M059J (cell line): ENCODE measurements at places on chromosomes 3 and 15. TPM values are rescaled to one million over a fixed set of nuclear protein-coding genes. Genes with fewer than 3 reads are reported as not detected.

Gene FRMD5
- total RNA-seq: 4.1 and 9.7 TPM in 2 replicates

GRCh38 chr15:58748852-58749531, 515 bp downstream of the ADAM10 start:
- DNase-seq: peak; percentile 52

Gene IQCH
- total RNA-seq: 4.3 and 8.3 TPM in 2 replicates

DNA sequence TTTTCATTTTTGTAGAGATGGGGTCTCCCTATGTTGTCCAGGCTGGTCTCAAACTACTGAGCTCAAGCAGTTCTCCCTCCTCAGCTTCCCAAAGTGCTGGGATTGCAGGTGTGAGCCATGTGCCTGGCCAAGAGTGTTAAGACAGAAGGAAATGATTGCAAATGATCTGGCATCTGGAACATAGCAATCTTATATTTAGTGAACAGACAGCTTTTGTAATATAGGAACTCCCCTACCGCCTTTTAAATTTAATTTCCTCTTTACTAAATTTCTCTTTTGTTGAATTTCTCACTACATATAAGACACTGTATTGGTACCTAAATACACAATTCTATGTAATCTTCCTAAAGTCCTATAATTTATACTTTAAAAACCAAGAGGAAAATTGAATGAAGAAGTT, 13.1 kb downstream of the ANO10 start:
- no peak for DNase-seq

- DNase-seq: no peak
Measured at GRCh38 chr3:133927540-133928066, 31.9 kb upstream of the RAB6B start.

- DNase-seq: no peak
Measured at GRCh38 chr15:47796339-47796738, 79.0 kb downstream of the SEMA6D start.

DNA sequence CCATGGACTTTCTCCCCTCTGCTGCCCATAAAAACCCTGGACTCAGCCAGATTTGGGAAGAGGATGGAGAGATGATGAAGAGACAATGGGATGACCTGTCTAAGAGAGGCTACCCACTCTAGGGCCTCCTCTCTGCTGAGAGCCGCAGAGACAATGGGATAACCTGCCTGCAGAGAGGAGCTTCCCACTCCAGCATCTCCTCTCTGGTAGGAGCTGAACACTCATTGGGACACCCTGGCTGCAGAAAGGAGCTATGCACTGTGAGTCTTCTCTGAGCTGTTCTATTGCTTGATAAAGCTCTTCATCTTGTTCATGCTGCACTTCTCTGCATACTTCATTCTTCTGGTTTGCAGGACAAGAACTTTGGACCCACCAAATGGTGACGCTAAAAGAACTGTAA, 4.5 kb upstream of the XCR1 start:
- no peak for DNase-seq

Gene CATSPER2
- 0.10 and 0.39 TPM in 2 replicates for total RNA-seq

Gene CHL1
- not detected in 2 replicates for total RNA-seq

Gene PIK3CA
- total RNA-seq: 21.7 and 34.1 TPM in 2 replicates

GRCh38 chr3:102205647-102206046, 229.2 kb upstream of the ZPLD1 start:
- DNase-seq: no peak

DNA sequence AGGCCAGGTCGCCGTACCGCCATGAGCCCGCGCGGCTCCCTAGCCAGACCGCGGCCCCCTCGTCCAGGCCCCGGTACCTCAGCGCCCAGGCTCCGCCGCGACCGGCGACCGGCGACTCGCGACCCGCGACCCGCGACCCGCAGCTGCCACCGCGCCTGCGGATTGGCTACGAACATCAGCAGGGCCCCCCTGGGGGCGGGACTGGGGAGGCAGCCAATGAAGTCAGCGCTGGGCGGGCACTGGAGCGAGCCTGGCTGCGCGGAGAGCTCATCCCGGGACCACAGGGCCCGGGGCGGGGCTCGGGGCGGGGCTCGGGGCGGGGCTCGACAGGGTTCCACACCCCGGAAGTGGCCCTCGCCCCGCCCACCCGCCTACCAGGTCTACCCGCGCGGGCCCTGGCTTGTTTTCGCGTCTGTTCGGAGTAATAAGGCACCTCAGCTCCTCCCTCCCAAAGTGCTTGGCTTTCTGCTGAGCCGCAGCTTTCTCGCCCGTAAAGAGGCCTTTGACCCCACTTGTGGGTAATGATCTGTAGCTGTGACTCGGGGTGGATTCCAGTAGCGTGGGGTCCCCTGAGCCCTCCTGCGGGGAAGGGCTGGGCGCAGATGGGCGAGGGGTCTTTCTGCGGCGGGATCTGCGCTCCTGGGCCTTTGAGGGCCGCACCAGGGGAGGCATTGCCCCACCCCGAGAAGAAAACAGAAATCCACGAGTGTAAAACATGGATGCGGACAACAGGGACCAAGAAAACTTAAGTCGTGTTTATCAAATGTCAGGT, at the start of gene LYSMD4:
Gene LYSMD4, minus strand, starts transcription at position 170 of the 772 bp plus-strand sequence. CDS start 1,438 bp downstream, outside the sequence.
- DNase-seq: peak; percentile 89

Gene SLC24A1
- total RNA-seq: 2.1 and 2.9 TPM in 2 replicates

Gene PP2D1
- not detected in 2 replicates for total RNA-seq

DNA sequence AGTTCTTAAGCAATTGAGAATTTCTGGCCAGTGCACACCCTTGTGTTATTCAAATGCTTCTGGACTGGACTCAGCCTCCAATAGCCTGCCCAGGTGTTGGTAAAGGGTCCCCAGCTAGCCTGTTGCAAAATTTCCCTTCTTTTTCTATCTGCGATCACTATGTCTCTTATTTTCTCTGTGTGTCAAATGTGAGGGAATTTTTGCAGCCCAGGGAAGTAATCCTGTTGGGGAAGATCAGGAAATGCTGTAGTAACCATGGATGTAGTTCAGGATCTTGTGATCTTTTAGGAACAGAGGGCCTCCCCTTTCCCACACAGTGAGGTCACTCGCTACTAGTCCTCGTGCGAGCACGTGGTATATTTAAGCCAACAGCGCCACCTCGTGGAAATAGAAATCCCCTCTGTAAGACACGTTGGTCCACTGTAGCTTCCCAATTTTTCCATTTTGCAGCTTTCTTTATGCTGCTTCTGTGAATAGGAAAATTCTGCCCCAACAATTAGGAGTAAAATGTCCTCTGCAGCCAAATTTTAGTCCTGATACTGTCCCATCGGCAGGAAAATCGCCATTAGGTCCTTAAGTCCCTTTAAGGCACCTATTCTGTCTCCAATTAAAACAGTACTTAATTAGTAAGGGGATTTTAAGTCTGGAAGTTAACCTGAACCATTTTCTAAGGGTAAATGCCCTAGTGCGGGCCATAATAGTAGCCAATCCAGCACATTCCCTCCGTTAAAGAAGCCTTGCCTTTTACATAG, 4.0 kb upstream of the SMCO1 start:
- peak; percentile 79 for DNase-seq

Gene CLEC3B
- 2.2 TPM in 1 of 2 replicates, not detected in the other for total RNA-seq

Gene MFAP1
- total RNA-seq: 22.0 and 34.0 TPM in 2 replicates

GRCh38 chr3:156033428-156033827, 87.0 kb upstream of the KCNAB1 start:
- DNase-seq: no peak

Gene HTR3E
- not detected in 2 replicates for total RNA-seq

GRCh38 chr3:69594286-69594685, 145.0 kb upstream of the MITF start:
- no peak for DNase-seq

GRCh38 chr15:80474224-80475215, 70.3 kb downstream of the ARNT2 start:
- peak; percentile 60 for DNase-seq

DNA sequence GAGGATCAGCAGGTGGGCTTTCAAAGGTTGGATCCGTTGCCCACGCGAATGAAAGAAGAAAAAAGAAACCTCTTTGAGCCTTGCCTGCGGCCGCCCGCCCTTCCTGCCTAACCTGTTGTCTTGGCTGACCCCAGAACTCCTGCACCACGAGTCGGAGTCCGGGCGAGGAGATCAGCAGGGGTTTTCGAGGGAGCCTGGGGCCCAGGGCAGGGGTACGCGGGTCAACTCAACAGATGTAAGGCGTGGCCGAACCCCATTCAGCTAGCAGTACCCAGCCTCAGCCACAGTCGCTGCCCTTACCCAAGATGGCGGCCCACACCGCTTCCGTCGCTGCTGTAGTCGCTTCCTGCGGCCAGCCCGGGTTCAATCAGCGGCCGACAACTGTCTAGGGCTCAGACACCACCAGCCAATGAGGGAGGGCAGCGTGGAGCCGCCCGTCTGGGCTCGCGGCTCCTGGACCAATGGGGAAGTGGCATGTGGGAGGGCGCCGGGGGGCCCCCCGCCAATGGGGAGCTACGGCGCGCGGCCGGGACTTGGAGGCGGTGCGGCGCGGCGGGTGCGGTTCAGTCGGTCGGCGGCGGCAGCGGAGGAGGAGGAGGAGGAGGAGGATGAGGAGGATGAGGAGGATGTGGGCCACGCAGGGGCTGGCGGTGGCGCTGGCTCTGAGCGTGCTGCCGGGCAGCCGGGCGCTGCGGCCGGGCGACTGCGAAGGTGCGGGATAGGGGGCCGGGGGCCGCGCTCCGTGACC, at the start of gene MANF:
Gene MANF, plus strand, starts transcription at position 566 of the 748 bp plus-strand sequence. Its CDS starts 52 bp downstream, at position 618.
- DNase-seq: peak; percentile 95

- DNase-seq: no peak
Measured at GRCh38 chr3:60528651-60529050, 722.6 kb downstream of the FHIT start.

DNA sequence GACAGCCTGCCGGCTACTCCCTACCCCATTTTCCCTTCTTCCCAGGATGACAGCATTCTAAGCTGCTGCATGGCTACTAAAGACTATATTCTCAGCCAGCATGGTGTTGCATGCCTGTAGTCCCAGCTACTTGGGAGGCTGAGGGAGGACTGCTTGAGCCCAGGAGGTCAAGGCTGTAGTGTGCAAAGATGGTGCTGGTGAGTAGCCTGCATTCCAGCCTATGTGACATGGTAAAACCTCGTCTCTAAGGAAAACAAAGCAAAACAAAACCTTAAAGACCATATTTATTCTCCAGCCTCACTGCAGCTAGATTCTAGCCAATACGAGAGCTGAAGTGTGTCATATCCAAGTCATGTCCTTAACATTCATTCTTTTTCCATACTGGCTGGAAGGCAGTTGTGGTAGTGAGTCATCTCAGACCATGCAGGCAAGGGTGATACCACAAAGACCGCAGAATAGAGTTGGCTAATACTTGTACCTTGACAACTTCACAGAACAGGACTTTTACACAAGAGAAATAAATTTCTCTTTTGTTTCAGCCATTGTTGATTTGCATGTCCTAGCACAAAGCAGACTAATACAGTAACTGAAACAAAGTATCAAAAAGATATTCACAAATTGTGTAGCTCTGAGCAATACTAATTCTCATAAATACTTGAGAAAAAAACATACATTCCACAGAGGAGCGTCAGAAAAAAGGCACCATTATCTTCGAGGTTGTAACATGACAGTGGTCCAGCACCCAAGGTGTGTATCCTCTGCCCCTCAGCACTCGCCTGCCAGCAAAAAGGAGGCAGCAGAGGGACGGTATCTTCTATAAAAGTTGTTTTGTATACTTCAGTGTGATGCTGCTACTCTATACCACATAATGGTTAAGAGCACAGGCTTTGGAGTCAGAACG, 14.8 kb downstream of the PBRM1 start:
- peak; percentile 99 for DNase-seq

DNA sequence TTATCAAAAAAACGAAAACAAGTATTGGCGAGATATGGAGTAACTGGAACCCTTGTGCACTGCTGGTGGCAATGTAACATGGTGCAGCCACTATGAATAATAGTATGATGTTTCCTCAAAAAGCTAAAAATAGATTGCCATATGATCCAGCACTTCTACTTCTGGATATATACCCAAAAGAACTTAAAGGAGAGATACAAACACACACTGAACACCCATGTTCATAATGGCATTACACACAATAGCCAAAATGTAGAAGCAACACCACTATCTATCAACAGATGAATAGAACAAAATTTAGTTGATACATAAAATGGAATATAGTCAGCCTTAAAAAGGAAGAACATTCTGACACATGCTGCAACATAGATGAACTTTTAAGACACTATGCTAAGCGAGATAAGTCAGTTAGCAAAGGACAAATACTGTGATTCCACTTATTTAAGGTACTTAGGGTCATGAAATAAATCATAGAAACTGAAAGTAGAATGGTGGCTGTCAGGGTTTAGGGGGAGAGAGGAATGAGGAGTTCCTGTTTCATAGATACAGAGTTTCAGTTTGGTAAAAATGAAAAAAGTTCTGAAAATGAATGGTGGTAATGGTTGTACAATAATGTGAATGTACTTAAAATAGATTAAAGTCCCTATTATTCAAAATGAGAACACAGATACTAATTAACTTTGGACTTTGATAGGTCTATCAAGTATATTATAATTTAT, 59.4 kb upstream of the IMPG2 start:
- DNase-seq: peak; percentile 9

DNA sequence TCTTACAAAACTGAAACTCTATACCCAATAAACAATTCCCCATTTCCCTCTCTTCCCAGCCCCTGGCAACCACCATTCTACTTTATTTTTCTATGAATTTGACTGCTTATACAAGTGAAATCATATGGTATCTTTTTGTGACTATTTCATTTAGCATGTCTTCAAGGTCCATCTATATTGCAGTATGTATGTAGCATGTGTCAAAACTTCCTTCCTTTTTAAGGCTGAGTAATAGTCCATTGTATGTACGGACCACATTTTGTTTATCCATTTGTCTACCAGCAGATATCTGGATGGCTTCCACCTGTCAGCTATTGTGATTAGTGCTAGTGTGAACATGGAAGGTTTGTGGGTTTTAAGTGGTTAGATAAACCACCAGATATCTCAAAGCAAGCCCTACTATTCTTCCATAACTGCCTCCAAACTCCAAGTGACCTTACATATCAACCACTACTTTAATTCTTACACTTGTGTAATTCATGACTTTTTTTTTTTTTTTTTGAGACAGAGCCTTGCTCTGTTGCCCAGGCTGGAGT, 134.7 kb downstream of the TMCC1 start:
- peak; percentile 49 for DNase-seq

Gene IGSF10
- total RNA-seq: 4.3 and 5.1 TPM in 2 replicates

DNA sequence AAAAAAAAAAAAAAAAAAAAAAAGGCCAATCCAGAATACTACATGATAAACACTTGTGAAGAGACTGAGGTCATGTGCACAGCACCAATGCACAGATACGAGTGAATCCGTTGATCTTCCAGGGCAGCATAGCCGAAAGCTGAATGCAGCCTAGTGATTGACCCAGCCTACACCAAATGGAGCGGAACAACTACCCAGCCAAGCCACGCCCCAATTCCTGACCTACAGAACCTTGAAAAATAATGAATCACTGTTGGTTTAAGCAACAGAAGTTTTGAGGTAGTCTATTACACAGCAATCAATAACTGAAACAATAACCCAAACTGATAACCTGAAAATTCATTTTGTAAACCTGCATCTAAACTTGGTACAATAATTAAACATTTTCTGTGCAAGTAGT, 361.0 kb downstream of the FHIT start:
- no peak for DNase-seq

- no peak for DNase-seq
Measured at GRCh38 chr3:130609166-130609979, 92.4 kb downstream of the COL6A6 start.

DNA sequence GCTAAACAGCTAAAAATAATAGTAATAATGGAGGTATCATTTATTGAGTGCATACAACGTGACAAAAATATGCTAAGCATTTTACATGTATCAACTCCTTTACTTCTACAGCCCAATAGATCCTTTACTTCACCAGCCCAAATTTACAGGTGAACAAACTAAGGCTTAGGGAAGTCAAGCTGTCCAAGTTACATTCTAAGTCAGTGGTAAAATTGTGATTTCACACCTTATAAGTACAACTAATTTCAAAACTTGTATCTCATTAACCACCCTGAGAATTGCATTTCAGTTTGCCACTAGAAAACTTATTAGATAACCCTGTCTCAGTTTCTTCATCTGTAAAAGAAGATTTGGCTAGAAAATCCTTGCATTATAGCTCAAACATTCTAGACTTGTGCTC, 10.7 kb downstream of the SLC33A1 start:
- no peak for DNase-seq

Gene IL5RA
- total RNA-seq: not detected in 2 replicates
